CD4-positive, alpha-beta T cell treated with Interleukin-6 for 4 hours (primary cell): ENCODE measurements at places on chromosomes 5 and 9.

DNA sequence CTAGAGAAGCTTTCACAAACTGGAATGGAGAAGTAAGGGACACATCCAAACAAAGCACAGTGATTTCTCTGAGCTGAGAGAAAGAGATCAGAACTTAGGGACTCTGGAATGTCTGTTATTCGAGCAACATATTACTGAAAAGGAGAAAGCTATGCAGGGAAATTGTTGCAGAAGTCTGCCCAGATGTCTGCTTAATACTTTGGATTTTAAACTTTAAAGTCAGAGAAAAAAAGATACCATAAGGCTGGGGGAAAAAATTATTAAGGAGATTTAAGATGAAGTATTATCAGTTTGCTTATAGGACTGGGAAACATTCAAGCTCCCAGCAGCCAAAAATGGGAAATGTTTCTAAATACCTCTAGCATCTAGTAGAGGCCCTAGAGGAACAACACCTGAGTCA, 803.9 kb downstream of the TAF11L14 start:
- DNase-seq = no peak

- DNase-seq = no peak
These were observed 96.5 kb upstream of the PALM2AKAP2 start for GRCh38 chr9:109683521-109683920.

- DNase-seq = no peak
These were observed 14.9 kb upstream of the ADAM19 start for GRCh38 chr5:157590478-157590877.

DNA sequence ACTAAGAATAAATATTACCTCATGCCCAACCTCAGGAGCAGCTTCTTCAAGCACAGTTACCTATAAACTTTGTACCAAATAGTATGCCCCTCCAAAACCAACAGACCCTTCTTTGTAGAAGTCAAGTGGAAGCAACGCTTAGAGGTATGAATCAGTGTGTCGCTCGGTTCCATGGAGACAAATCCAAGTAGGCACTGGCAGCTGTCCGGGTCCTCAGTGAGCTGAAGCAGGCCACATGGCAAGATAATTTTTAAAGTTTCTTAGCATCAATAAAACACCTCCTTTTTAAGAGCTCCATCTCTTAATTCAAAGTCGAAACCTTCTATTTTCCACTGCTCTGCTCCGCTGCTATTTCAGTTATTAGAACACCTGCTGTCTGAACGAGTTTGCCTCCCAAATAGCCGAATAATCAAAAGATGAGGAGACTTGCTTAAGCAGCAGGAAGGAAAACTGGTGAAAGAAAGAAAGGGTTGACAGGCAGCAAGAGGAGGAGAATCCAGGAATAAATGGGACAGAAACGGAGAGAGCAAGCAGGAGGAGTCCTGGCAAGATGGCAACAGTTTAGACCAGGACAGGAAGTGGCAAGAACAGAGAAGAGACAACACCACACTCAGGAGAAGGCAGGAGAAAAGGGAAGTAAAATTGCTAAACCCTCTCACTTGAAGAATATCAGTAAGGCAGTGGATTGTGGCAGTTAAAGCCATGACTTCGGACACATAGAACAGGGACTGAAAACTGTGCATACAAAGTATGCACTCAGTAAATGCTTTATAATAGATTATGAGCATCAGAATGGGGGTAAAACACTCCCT, 65.0 kb downstream of the PPP2R2B start:
- no peak for DNase-seq

DNA sequence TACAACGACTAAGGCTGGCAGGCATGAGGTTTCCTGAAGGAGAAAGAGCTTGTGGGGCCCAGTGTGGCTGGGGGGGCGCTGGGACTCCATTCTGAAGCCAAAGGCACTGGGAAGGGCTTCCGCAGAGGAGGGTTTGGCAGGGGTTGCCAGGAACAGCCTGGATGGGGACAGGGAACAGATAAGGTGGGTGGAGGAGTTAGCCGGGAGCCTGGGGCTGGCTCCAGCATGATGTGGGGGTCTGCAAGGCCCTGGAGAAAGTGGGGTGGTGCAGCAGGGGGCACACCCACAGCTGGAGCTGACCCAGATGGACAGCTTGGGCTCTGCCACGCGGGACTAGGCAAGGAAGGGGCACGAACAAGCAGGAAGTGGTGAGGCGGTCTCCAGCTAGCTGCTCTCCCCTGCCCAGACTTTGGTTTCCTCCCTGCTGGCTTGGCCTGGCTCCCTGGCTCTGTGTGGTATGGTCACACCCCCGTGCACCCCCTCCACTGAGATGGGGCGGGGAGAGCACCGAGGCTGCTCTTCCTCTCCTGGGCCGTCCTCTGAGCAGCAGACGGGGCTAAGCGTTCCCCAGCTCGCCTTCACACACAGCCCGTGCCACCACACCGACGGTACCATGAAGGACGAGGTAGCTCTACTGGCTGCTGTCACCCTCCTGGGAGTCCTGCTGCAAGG, at the start of gene LTC4S:
LTC4S (plus strand) TSS at position 519 of the 672 bp plus-strand sequence; CDS start at position 614, 95 bp downstream.
- peak; percentile 73 for DNase-seq

DNA sequence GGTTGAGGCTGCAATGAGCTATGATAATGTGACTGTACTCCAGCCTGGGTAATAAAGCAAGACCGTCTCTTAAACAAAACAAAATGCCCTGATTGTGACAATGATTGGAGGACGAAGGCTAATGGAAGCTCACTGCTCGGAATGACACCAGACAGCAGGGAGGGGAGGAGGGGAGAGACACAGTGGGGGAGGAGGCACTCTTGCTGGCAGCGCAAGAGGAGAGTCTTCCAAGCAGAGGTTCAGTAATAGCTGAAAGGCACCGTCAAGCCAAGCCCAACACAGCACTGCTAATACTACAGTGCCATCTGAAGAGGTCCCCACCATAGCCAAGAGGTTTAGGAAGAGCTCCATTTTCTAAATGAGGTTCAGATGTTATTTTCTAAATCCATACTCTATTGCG, 102.3 kb downstream of the GLDC start:
- no peak for DNase-seq

DNA sequence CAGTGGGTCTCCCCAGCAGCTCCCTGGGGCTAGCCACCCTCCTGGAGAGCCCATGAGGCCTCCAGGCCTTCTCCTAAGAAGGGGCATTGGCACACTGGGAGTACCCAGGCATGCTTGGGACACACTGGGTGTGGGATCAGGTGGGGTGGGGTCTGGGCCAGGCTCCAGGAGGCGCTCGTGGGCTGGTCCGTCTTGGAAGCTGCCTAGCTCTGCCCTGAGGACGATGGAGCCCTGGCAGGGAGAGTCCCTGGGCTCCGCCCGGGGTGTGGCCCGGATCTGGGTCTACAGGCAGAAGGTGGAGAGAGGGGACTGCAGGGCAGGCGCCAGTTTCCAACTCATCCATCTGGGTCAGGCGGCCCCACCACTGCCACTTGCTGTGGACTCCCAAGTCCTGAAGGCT, 2.4 kb downstream of the PRRX2 start:
- DNase-seq = no peak

- no peak for DNase-seq
These were observed 38.2 kb upstream of the TEX48 start for GRCh38 chr9:114720086-114720676.

- DNase-seq = no peak
These were observed 134.0 kb downstream of the SNX18 start for GRCh38 chr5:54651482-54652076.

GRCh38 chr9:120707170-120707569, 7.1 kb downstream of the MEGF9 start:
- no peak for DNase-seq

- DNase-seq = no peak
These were observed 2.1 kb upstream of the SH3RF2 start for GRCh38 chr5:145934276-145934675.

- no peak for DNase-seq
These were observed 75.6 kb upstream of the PCA3 start for GRCh38 chr9:76688471-76689238.

DNA sequence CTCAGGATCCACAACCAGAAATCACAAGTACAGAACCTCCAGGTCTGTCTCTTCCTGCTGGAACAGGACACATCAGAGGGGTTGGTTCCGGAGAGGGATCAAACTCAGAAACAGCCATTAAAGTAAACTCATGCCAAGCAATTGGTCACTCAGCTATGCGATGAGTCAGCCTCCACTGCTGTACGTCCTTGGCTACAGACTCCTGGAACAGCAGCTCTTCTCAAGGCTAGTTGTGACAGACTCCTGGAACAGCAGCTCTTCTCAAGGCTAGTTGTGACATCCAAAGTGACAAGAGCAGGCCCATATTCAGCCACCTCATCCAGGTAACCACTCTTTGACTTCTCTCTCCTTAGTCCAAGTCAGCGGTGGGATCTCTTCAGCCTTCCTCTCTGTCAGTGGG, at the start of gene SPINK13:
SPINK13 (plus strand) TSS at position 229 of the 400 bp plus-strand sequence. CDS start 1,279 bp downstream, outside the sequence.
- DNase-seq = no peak

- DNase-seq = peak; percentile 64
These were observed 777 bp downstream of the ENDOG start for GRCh38 chr9:128818839-128819715.

GRCh38 chr5:68711293-68712200, 382.3 kb upstream of the SLC30A5 start:
- no peak for DNase-seq
